ENCODE measurements at places on chromosomes 1 and 21.

DNA sequence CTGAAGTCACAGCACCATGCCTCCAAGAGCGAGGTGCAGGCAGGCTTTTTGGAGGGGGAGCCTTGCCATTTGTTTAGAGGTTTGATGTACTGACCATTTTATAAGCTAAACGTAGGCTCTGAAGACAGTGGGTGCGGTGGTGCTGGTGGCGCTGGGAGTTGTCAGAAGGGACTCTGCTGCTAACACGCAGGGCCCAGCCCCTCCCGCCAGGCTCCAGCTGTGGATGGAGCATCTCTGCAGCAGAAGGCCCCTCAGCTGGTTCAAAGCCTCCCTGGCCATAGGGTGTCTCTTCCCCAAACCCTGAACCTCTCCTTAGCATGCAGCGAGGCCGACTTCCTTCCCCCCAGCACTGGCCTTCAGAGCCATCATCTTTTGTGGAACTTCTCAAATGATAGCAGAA, 105.3 kb downstream of the AJAP1 start:
- no peak for DNase-seq

- DNase-seq = no peak
These were observed 17.2 kb upstream of the POFUT2 start for GRCh38 chr21:45304945-45305344.

DNA sequence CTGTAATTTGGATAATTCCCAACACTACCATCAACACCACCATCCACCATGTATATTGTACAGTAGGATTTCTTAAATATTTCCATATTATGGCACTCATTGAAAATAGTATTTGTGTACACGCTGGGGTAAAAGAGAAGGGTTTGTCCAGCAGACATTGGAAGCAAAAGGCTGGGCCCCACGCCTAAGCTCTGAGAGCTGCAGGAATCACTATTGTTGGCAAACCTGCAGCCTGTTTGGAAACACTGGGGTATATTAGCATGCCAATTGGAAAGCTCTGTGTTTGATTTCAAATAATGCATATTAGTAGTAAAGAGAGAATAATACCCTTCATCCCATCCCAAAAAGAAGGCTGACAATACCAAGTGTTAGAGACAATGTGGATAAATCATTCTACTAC, 81.5 kb upstream of the DPYD start:
- no peak for DNase-seq

- DNase-seq = no peak
These were observed 12.0 kb downstream of the ADGRL2 start for GRCh38 chr1:81812712-81813111.

DNA sequence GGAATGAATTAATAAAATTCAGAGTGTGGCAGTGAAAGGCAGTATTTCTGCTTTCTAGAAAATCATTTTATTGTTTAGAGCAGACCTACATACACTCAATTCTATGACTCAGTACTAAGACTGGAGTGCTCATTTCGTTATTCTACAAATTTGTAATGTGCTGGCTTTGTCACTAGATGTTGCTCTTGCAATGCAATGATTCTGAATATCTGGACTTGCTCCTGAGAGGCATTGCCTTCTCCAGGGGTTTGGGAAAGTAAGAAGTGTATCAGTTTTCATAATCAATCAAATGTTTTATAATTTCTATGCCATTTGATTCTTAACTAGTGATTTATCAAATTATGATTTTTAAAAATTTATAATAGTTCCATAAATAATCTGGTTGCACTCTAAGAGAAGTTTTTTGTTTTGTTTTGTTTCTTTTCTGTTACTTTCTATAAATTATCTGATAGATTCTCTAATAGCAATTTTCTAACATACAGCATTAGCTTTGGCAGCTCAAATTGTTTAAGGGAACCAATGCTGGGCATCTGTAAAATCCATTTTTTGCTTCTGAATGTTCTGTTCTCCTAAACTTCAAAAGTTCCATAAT, 280.5 kb upstream of the SGIP1 start:
- DNase-seq = peak; percentile 42

DNA sequence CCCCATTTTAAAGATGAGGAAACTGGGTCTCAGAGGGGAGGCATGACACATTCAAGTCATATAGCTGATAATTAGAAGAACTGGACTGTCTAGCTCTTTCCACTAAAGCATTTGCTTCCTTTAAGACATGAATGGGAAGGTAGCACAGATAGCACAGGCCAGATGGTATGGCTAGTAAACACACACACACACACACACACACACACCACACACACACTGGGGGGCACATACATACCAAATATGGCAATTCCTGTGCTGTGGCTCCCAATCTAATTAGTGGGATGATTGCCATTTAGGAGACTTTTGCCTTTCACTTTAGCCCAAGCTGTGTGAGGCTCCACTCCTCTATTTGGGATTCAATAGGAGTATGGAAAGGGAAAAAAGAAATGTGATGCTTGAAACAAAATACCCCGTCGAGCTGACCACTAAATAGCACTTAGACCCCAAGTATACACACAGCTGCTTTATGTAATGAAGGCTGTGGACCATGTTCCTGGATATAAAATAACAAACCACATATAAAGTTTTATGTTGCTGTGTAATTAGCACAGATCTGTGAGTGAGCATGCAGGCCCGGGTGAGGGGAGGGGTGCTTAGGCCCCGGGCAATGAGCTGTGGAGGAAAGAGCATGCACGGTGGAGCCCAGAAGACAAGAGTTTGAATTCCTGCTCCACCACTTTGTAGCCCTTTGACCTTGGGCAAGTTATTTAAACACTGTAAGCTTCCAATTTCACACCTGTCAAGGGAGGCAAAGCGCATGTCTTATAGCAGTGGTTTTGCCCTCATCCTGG, 6.8 kb upstream of the TRABD2B start:
- DNase-seq = no peak

- no peak for DNase-seq
These were observed 271.6 kb upstream of the SGIP1 start for GRCh38 chr1:66262208-66262963.

- DNase-seq = no peak
These were observed 11.6 kb downstream of the POGZ start for GRCh38 chr1:151447696-151448095.

DNA sequence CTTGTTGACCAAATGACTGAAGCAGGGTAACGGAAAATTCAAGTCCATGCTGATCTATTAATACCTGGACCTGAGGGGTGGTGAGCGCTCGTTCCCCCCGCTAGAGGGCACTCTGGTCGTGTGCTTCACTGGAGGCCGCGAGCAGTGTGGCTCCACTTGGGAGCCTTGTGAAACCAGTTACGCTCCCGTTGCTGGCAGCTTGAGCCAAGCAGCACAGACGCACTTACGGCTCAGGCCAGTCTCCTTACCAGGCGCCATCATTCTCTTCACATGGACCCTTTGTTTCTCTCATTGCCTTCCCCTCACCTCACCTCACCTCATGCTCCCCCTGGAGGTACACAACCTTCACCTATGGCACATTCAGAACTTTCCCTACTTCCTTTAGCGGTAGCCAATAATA, 49.7 kb upstream of the TSPAN2 start:
- peak; percentile 81 for DNase-seq

GRCh38 chr21:41831453-41831831, 47.7 kb downstream of the PRDM15 start:
- no peak for DNase-seq

- no peak for DNase-seq
These were observed 61.9 kb downstream of the WNT9A start for GRCh38 chr1:227885648-227886502.

GRCh38 chr21:26438976-26439375, 134.1 kb downstream of the CYYR1 start:
- DNase-seq = no peak

- no peak for DNase-seq
These were observed 114.1 kb downstream of the CSMD2 start for GRCh38 chr1:34050709-34051485.

GRCh38 chr1:229563241-229563640, 4.7 kb upstream of the ABCB10 start:
- no peak for DNase-seq

DNA sequence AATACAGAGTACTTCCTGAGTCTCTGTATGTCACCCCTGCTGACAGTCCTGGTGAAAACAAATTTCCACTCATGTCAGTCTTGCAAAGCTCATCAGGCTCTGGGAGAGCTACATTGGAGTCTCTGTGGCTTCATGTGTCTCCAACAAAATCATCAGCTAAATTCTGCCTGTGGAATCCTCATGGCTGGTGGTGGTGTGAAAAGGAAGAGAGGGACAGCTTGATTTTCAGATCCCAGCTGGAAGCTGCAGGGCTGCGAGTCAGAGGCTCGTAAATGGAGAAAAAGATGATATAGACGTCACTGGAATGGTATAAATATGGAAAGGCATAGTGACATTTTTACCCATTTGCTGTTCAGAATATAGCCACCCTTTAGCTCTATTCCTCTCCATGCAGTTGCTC, 150.2 kb downstream of the ASTN1 start:
- no peak for DNase-seq

DNA sequence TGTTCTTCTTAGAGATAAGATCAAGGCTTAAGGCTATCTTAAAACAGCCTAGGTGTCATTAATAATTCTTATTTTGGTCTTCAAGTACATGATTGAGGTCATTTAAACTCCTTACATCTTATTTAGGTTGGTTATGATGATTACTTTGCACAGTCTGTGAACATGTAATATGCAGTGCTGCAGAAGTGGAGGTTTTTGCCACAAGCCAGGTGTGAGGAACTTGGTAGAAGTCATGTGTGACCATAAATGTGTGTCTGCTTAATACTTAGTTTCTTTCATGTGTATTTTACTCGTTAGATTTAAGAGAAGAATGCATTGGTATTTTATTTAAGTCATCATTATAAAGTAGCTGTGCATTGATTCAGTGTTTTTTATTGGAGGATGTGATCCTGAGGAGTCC, 10.1 kb downstream of the ATG4C start:
- DNase-seq = no peak

GRCh38 chr1:41780916-41781315, 137.8 kb downstream of the HIVEP3 start:
- no peak for DNase-seq

DNA sequence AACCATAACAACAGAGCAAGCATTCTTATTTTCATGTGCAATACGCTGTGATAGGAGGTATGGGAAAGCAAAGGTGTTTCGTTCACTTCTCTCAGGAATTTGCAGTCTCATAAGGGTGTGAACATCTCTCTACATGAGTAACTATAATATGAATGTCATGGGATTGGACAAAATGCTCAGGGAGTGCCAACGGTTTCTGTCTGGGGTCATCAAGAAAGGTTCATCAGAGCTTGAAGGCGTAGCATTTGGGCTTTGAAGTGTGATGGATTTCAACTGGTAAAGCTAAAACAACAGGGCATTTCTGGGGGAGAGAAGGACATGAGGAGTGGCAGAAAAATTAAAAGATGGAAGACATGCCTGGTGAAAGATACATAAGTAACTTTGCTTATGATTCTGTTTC, 32.4 kb downstream of the GREM2 start:
- DNase-seq = no peak

GRCh38 chr1:91148641-91149069, 126.8 kb upstream of the ZNF644 start:
- DNase-seq = no peak

DNA sequence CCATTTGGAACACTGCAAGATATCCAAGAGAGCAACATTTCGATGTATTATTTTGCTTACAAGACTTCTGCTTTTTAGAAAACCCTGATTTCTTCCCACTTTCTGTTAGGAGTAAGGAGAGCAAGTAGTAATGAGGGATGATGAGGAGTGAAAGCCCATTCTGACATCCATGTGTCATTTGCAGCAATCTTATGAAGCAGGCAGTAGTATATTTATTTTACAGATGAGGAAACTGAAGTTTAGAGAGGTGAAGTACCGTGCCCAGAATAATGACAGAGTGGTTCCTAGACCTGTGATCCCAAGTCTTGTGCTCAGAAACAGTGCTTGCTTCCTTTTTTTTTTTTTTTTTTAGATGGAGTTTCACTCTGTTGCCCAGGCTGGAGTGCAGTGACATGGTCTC, 7.1 kb upstream of the ZSCAN20 start:
- DNase-seq = no peak

DNA sequence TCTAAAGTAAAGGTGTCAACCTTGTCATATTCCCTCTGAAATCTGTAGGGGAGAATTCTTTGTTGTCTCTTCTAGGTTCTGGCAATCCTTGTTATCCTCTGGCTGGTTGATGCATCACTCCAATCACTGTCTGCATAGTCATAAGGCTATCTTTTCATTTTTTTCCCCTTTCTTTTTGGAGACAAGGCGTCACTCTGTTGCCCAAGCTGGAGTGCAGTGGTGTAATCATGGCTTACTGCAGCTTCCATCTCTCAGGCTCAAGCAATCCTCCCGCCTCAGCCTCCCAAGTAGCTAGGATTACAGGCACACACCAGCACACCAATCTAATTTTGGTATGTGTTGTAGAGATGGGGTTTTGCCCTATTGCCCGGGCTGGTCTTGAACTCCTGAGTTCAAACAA, 12.9 kb downstream of the DPYD start:
- no peak for DNase-seq

DNA sequence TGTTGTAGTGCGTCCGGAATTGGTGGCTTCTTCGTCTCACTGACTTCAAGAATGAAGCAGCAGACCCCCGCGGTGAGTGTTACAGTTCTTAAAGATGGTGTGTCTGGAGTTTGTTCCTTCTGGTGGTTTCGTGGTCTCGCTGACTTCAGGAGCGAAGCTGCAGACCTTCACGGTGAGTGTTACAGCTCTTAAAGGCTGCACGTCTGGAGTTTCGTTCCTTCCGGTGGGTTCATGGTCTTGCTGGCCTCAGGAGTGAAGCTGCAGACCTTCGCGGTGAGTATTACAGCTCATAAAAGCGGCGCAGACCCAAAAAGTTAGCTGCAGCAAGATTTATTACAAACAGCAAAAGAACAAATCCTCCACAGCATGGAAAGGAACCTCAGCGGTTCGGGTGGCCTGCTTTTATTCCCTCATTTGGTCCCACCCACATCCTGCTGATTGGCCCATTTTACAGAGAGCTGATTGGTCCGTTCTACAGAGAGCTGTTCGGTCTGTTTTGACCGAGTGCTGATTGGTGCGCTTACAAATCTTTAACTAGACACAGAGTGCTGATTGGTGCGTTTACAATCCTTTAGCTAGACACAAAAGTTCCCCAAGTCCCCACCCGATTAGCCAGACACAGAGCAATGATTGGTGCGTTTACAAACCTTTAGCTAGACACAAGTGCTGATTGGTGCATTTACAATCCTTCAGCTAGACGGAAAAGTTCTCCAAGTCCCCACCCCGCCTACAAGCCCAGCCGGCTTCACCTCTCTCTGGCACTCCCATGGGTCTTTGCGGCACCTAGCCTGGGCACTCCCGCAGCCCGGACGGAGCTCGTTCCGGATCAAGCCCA, 49.6 kb upstream of the KRTAP19-8 start:
- no peak for DNase-seq

Data from NCI-H526 treated with DMSO at 0.1 percent for 48 hours (cell line).